ENCODE measurements at places on chromosomes 5 and 9.
A peak's percentile ranks its signal among the peaks of the same experiment; 100 is the strongest.

- no peak for DNase-seq
Measured at GRCh38 chr5:103473725-103474124, 88.9 kb downstream of the NUDT12 start.

- peak; percentile 66 for DNase-seq
Measured at GRCh38 chr5:143824851-143825720, 13.1 kb downstream of the HMHB1 start.

DNA sequence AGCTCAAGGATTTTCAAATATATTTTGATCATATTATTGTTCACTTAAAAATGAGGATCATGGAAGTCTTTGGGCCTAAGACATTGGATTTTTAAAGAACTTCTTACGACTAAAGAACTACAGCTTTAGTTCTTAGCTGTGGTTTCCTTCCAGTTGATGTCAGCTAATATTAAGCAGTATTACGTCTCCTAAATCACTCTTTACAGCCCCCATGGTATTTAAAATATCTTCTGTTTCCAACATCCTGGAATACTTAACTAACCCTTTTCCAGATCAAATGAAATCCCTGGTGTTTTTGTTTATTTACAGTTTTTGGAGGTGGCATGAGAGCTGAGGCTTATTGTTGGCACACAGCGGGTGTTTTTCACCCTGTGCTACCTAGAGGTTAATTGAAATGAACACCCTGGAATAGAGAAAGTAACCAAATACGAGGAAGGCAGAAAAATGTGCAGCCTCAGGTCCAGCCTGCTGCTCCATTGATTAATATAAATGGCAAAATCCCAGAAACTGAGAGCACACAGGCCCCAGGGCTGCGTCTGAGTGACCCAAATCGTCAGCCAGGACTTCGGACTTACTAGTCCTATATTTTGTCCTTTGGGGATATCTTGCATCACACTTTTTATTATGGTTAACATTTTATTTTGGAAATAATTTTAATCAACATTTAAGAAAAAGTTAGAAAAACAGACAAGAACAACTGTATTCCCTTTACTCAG is 52.3 kb upstream of the ICE1 start:
- DNase-seq: no peak

GRCh38 chr5:24363789-24364481 is 280.8 kb downstream of the CDH10 start:
- no peak for DNase-seq

DNA sequence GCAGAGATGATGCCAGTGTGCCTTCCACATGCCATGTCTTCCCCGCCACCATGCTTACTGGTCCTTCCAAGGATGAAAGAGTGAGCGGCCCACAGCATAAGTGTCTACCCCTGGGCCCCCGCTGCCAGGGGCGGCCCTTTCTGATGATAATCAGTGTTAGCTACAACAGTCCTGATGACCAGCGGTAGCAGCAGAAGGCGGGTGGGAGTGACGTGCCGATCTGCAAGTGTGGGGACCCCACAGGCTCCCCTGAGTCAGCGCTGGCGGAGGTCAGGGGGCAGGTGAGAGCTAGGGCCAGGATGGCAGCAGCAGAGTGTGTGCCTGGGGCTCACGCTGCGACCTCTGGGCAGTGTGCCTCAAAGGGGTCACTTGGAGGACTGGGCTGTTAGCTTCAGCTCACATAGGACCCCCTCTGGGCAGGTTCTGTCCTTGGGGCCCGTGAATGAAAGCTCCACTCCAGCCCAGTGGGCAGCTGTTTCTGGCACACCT is 80.4 kb downstream of the HMCN2 start:
- no peak for DNase-seq

DNA sequence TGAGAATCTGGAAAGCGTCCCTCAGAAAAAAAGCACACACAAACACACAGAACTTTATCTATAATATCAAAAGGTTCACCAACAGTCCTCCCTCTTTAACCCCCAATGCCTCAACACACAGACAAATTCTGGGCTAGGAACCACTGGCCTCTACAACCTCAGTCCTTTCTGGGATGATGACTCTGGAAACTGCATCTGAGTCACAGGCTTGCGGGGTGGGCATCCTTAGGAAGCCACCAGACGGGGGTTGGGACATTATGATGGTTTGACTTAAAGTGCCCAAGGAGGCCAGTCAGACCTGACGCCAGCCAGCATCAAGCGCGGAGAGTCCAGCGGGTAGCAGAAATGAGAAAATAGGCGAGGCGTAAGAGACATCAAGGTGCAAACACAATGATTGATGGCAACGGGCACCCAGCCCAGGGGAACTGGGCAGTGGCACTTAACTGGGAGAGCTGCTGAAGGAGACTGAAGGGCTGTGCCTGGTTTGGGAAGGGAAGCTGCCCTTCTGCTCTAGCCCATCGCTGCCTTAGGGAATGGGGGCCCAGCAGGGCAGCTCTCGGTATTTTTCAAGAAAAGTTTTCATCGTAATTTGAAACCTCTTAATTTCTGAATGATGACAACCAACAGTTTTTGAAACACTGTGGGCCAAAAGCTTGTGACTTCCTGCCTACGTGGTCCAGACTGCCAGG is 20.7 kb downstream of the SPRY4 start:
- no peak for DNase-seq

DNA sequence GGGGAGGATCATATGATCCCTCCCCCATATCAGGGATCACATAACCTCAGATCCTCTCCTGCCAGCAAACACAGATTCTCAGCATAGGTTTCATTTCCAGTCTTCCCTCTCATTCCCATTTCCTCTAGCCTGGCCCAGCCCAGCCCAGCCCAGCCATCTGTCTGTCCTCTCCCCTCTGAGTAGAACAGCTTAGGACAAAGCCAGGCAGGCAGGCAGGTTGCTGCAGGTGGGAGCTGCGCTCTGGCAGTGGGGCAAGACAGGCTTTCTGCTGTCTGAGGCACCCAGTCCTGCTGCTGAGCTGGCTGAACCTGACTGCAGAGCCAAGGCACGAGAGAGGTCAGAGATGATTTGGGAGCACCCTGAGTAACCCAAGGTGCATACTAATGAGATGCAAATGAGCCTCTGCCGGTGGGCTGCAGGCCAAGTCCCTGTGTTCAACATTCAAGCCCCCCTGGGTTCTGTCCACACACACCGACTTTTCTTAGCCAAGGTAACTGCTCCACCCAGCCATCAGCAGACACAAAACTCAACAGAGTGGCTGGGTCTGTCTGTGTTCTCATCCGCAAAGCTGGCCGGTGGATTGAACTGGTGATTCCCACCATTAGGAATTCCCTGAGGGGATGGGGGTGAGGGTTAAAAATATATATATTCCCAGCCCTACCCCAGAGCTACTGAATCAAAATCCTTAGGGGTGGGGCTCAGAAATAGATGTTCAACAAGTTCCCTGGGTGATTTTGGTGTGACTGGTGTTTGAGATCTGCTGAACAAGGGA is 9.1 kb downstream of the FAT2 start:
- DNase-seq: no peak

DNA sequence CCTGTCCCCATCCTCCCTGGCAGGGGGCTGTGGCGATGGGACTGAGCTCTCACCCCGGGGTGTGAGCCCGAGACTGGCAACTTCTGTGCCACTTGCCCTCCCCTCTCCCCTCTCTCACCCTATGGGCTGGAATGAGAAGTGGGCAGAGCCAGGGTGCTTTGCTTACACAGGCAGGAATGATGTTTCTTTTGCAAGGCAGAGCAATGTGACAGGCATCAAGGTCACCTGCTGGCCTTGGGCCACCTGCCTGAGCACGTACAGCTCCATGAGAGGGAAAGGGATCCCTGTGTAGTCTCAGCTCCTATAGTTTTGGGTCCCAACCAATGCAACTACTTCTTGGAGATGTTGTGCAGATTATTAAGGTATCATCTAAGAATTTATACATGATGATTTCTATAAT is 252.8 kb upstream of the DAP start:
- DNase-seq: no peak

DNA sequence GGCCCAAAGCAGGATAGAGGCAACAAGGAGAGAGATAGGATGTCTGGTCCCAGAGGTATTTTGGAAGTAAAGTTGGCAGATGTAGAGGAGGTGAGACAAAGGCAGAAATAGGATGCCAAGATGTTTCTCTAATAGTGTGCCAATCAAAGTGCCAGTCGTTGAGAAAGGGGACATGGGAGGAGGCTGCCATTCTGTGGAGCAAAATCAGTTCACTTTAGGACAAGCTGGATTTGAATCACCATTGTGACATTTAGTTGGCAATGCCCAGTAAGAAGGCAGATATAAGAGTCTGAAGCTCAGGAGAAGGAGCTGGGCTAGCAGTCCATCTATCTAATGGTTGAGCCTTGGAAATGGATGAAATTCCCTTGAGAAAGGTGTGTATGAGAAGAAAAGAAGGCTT is 53.8 kb downstream of the ADRB2 start:
- DNase-seq: no peak

GRCh38 chr5:76269259-76269931 is 133.7 kb upstream of the IQGAP2 start:
- no peak for DNase-seq

DNA sequence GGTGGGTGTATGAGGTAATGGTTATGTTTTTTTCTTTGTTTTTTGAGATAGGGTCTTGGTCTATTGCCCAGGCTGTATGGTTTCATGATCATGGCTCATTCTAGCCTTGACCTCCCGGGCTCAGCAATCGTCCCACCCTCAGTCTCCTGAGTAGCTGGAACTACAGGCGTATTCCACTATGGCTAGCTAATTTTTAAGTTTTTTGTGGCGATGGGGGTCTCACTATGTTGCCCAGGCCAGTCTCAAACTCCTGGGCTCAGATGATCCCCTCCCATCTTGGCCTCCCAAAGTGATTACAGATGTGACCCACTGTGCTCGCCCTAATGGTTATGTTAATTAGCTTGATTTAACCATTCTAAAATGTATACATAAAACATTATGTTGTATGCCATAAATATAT is 5.6 kb downstream of the CNTLN start:
- no peak for DNase-seq

DNA sequence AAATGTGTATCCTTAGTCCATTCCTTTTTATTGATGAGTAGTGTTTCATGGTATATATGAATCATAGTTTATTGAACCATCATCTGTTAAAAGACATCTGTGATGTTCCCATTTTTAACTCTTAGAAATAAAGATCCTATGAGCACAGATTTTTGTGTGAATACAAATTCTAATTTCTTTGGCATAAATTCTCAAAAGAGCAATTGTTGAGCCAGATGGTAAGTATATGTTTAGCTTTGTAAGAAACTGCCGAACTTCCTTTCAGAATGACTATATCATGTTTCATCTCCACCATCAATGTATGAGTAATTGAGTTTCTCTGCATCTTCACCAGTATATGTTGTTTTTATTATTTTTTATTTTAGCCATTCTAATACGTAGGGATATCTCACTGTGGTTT is 526.4 kb downstream of the CDH10 start:
- no peak for DNase-seq

DNA sequence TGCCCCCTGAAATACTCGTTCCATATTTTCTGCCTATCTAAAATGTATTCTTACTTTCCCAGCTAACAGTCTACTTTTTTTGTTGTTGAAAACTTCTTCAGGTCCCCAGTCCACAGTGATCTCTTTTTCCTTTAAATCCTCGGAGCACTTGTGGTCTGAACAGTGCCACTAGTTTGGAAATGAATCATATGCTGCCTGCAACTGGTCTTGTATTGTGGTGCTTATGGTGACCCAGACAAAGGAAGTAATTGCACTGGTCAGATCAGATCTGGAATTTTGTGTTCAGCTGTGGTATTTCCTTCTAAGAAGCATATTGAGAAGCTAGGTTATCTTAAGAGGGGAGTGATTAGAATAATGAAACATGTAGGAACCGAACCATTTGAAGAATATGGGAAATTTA is 2.9 kb downstream of the UNC13B start:
- no peak for DNase-seq

- DNase-seq: no peak
Measured at GRCh38 chr9:73872701-73873100, 624.4 kb upstream of the RORB start.

DNA sequence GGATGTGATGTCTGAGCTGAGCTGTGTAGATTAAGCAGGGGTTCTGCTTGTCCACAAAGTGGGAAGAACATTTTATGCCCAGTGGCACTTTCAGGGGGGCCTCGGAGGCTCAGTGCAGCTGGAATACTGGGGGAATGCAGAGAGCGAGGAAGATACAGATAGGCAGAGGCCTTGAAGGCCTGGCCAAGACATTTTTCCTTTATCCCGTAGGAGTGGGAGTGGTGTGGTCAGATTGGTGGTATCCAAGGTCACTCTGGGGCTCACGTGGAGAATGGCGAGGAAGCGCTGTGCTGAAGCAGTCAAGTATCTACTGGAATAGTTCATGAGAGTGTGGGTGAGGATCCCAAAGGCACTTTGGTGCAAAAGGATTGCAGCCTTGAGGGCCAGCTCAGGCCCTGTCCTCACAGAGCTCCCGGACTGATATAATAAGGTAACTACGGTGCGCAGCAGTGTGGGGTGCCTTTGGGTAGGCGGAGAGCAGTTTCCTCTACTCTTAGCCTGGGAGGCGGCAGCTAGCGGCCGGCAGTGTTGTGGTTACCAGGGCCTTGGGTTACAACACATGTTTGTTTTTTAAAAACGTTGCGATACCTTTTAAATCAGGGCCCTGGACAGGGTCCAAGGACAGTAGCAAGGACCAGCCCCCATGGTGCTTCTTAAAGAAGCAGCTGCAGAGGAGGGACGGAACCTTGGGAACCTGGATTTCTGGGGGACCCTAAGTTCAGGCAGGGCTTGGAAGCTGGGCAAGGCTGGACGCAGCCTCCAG is 10.8 kb upstream of the CCDC69 start:
- DNase-seq: no peak

DNA sequence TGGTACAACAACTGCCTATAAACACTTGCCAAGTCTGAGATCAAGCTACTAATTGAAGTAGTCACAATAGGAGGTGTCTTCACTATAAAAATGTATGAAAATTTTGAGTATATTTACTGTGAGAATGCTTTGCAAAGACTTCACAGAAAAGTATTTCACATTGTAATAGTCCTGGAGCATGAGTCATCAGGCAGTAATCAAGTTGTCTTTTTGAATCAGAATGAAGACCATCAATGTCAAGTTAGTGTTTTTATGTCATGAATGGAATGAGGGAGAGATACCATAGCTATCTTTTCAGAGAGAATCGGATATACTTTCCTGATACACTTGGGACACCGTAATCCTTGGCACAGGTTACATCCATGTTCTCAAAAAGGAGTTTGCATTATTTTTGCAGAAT is 466.9 kb upstream of the ARRDC3 start:
- DNase-seq: no peak

- peak; percentile 17 for DNase-seq
Measured at GRCh38 chr5:168219515-168220410, 71.7 kb upstream of the WWC1 start.

DNA sequence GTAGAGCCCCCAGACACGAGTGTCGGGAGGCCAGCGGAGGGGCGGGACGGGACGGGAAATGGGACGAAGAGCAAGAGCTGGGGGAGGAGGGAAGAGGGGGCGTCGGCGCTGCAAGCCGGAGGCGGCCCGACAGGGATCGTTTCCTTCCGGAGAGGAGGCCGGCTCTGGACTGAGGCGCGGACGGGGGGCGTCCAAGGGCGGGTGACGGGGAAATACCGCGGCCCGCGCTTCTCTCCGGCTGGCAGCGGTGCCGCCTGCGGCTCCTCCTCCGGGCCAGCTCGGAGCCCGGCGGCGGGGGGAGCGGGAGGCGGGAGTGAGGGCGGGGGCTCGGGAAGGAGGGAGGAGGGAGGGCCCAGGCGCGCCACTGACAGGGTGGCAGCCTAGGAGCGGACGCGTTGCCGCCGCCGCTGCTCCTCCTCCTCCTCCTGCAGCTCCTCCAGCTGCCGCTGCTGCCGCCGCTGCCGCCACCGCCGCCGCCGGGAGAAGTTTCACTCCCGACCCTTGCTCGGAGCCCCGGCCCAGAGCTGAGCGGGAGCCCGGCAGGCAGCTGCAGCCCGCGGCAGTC is at the start of gene CHSY3:
Gene CHSY3 (plus strand): TSS at position 364 of the 565 bp plus-strand sequence.
- DNase-seq: peak; percentile 63

Measured in SW 1271 (cell line).